ENCODE measurements at places on chromosomes 3 and 15.

DNA sequence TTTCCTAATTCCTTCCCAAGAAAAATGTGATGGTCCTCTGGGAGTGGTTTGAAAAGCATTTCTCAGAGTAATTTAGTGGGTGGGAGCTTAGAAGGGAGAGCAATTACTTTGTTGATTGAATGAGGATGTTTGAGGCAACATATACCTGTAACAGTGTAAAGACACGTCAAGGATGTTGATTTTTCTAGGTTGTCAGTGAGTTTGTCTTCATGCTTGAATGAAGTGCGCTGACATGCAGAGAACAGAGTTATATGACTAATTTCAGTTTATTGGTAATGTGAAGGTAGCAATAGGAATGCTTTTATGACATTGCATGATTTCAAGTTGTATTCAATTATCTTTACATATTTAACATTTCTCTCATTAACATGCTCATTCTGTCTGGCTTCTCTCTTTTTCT lies 286.9 kb downstream of the NFKBIZ start:
- DNase-seq = no peak

- no peak for DNase-seq
Measured at GRCh38 chr15:75235760-75236729, 22.1 kb upstream of the GOLGA6C start.

- DNase-seq = no peak
Measured at GRCh38 chr15:79168922-79169456, 78.4 kb upstream of the RASGRF1 start.

GRCh38 chr3:144314946-144315345 lies 343.3 kb downstream of the DIPK2A start:
- DNase-seq = no peak

DNA sequence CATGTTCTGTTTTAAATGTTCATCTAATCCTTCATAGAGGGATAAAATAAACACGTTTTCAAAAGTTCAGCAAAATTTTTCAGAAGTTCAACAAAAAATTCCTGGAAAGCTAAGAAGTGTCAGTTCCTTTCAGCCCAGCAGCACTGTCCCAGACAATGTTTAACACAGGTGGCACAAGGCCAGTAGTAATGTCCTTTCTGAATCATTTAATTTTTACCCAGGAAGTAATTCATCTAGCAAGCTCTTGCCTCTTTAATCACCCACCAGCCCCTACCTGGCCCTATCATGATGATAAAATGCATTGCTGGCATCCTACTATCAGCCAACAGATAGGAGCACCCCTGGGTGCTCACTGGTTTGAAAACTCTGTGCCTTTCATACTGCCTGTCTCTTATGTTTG lies 627.1 kb upstream of the ADAMTS9 start:
- DNase-seq = no peak

DNA sequence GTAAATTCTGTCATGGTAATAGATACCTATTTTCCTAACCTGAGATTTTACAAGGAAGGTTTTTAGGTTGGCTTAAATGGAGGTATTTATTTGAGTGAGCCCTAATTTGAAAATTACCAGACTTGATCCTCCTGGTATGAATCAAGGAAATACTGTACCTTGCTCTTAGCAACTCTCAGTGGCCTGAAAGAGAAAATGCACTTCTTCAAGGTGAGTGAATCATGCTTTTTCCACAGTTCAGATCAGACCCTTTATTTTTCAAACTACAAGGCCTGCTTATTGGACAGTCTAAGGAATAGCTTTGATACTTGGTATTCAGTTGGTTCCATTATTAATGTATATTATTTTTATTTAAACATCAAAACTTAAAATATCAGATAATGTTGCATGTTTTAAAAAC lies 15.4 kb downstream of the FEM1B start:
- DNase-seq = no peak

DNA sequence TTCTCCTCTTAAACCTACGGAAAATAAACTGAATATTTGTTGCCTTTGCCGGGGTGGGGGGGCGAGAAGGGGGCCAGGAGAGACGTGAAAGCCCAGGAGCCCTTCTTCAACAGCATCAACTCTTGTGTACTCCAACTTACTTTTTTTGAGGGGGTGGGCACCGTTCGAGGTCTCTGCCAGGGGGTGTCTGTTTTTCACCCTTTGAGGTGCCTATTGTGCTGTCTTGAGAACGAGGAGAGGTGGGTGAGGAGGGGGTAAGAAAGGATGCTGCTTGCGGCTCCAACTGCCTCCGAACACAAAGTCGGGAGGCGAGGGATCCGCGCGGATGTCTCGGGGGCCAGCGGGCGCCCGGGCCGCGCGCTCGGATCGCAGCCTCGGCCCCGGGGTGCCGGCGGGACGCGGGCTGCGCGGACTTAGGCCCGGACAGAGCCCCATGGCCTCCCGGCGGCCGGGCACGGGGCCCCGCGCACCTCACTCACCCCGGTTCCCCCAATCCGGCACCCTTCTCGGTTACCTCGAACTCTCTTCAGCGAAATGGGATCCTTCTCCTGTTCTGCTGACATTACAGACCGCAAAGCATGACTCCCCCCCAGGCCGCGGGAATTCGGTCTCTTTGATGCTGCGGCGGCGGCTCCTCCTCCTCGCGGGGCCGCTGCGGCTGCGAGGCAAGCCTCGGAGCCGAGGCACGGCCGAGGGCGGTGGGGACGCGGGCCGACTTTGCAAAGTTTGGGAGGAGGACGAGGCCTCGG lies 650 bp downstream of the PYGO1 start:
- DNase-seq = no peak

DNA sequence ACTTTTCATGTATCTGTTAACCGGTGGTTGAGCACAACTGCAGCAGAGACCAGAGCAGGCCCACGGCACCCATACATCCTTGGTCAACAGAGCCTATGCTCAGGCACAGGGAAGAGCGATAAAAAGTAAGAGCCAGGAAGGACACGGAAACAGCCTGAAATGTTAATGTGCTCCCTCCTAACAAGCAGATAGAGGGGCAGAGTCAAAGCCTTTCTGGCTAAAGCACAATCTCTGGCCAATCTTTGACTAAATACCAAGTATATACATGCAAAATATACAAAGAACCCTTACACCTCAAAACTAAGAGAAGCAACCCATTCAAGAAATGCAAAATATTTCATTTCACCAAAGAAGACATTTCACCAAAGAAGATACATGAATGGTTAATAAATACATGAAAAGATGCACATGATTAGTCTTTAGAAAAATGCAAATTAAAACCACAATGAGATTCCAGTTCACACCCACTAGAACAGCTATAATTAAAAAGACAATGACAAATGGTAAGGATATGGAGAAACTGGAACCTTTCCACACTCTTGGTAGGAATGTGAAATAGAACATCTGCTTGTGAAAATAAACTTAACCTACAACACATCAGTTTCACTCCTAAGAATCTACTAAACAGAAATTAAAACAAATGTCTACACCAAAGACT lies 88.0 kb downstream of the OSBPL10 start:
- DNase-seq = no peak

DNA sequence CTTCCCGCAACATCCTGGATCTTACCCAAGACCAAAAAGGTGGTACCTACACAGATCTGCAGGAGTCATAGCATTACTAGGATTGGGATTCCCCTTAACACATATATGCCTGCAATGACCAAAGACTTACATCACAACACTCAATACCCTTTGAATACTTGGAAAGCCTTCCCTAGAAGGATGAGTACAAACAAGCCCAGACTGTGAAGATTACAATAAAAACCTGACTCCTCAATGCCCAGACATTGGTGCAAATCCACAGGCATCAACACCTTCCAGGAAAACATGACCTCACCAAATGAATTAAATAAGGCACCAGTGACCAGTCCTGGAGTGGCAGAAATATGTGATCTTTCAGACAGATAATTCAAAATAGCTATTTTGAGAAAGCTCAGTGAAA lies 326.8 kb downstream of the TBL1XR1 start:
- DNase-seq = no peak

- no peak for DNase-seq
Measured at GRCh38 chr3:32132121-32132520, 25.7 kb downstream of the GPD1L start.

DNA sequence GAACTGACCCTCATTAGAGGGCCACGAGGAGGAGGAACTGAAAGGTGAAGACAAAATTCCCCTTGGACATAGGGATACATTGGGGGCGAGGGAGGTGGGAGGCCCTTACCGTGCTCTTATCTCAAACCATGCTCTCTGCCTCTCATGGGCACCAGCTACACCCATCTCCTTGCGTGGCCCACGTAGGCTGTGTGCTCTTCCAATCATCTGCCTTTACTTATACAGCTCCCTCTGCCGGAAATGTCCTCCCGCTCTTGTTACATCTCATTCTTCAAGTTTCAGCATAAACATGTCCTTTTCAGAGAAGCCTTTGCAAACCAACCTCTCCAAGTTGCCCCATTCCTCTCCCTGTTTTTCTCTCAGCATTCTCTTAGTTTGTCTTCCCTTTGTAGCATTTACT lies 307.8 kb upstream of the PROK2 start:
- no peak for DNase-seq

GRCh38 chr15:83380059-83380458 lies 67.1 kb upstream of the SH3GL3 start:
- DNase-seq = no peak

DNA sequence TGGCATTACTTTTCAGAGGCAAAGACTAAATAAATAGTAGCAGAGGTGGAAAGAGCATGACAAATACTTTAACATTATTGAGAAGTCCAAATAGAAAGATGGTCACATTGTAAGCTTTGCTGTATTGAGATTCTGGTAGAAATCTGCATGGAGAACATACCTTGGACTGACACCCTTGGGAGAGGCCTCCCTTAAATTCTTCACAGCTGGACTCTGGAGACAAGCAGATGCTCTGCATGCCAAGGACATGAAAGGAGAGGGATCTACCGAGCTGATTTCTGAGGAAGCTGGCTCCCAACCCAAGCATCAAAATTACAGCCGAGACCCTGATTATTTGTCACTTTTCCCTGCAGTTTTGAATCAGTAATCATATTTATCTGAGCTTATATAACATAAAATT lies 212.5 kb upstream of the COL8A1 start:
- DNase-seq = no peak

DNA sequence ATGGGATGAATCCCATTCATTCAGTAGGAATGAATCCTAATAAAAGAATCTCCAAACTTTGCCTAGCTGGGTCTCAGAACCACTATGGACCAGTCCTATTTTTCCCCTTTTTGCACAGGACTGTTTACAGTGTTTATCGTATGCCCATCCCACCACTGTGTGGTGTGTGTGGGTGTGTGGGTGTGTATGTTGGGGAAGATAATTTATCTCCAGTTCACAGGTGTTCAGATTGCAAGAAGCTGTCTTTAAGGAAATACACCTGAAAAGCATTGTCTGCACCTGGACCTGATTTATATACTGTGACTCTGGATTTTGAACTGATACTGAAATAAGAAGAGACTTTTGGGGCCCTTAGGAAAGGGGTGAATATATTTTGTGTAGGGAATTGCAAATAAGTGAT lies 24.7 kb upstream of the SHF start:
- DNase-seq = no peak

DNA sequence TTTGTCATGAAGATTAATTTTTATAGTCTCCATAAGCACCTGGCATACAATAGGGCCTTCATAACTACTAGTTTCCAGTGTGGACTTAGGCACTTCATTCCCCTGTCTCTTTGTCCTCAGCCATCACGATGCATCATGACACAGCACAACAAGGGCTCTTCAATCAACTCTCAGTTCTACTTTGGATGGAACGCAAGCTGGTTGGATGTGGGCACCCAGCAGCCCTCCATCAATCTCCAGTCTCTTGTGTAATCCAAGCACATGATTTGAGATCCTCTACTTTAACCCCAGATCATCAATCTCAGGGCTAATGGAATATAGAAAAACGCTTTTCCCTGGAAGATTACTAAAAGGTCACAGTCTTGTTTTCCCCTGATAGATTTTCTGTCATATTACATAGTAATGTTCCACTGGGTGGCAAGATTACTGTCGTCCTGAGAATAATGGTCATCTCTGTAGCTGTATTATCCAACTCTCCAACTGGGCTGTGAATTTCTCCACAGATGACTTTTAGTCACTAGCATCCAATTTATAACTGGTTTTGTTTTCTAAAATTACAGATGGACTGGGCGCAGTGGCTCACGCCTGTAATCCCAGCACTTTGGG lies 22.9 kb upstream of the CHRNA7 start:
- no peak for DNase-seq

GRCh38 chr15:60162968-60163355 lies 158.9 kb downstream of the FOXB1 start:
- no peak for DNase-seq

GRCh38 chr3:151526757-151527156 lies 65.9 kb upstream of the IGSF10 start:
- DNase-seq = no peak

DNA sequence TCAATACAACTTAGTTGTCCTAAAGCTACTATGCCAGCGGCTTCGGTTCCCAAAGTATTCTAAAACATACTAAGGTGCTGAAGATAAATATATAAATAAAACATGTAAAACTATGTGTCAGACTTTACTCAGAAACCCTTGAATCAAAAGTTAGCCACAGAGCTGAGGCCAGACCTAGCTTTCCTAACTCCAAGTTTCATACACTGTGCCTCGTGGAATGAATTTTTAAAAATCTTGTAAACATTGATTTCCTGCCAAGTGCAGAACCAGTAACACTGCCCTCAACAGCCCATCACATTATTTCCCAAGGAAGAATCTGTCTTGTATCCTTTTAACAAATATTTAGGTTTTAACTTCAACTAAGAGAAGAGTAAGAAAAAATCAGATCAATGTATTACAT lies 36.4 kb downstream of the TAMM41 start:
- no peak for DNase-seq

GRCh38 chr3:129824926-129825541 lies 68.5 kb downstream of the TMCC1 start:
- peak; percentile 20 for DNase-seq

GRCh38 chr3:49903451-49904424 lies at the start of gene MST1R:
MST1R (minus strand) TSS chr3:49903873; CDS start chr3:49903609, 264 bp downstream.
- peak; percentile 39 for DNase-seq

- peak; percentile 79 for DNase-seq
Measured at GRCh38 chr3:10467904-10468612, 37.3 kb downstream of the ATP2B2 start.

DNA sequence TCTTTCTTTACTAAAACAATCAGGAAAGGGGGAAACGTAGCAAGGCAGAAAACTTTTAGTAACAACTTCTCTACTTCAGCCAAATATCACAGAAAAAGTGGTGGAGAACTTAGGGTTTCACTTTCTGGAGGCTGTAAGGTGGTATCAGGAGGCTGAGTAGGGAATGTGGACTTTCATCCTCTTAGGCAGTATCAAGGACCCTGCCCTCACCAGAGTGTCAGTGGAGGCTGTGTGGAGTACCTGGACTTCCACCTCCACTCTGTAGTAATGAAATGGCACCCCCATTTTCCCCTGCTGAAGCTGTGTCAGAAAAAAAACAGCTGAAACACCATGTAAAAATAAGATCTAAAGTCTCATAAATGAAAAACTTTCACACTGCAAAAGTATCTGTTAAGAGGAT lies 11.2 kb upstream of the HHLA2 start:
- no peak for DNase-seq

GRCh38 chr3:20999661-21000060 lies 751.3 kb downstream of the ZNF385D start:
- DNase-seq = no peak

- DNase-seq = no peak
Measured at GRCh38 chr3:30710017-30710416, 103.6 kb downstream of the TGFBR2 start.
